ENCODE measurements at places on chromosomes 12 and 14. TPM values are rescaled to one million over a fixed set of nuclear protein-coding genes. Genes with fewer than 3 reads are reported as not detected.

The OTX2 gene
- total RNA-seq: not detected

The BTG1 gene
- 25.6 TPM for total RNA-seq

The LDHB gene
- 849 TPM for total RNA-seq

The NTN4 gene
- 68.2 TPM for total RNA-seq

The PRH2 gene
- not detected for total RNA-seq

The KLHL33 gene
- total RNA-seq: not detected

The RAPGEF3 gene
- 43.9 TPM for total RNA-seq

The KRT79 gene
- total RNA-seq: not detected

The SLC24A4 gene
- under 0.01 TPM for total RNA-seq

The P2RX4 gene
- 38.7 TPM for total RNA-seq

The IL31 gene
- total RNA-seq: not detected

The LMO3 gene
- total RNA-seq: 0.27 TPM

Data from thoracic aorta endothelial cell (primary cell).